Stimulated activated CD8-positive, alpha-beta memory T cell treated with anti-CD3 and anti-CD28 coated beads, Interleukin-4, amount 100 ng/mL, for 4 hours (primary cell): ENCODE measurements at places on chromosomes 6 and 20.

DNA sequence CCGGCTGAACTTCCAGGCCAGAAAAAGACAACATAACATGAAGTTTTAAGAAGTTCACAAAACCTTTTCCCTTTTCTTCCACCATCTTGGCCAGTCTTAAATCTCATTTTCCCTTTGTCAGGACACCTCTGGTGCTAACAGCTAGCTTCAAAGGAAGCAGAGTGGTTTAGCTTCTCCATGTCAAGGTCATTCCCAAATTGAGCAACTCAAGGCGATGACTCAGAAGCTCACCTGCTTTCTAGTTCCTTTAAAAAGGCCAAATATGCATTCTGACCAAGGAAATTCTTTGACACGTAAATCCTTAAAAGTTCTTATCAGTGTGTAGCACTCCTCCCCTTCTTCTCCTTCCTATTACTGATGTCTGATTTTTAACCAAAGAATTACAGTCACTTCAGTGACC lies 69.6 kb upstream of the VGLL2 start:
- DNase-seq = no peak

DNA sequence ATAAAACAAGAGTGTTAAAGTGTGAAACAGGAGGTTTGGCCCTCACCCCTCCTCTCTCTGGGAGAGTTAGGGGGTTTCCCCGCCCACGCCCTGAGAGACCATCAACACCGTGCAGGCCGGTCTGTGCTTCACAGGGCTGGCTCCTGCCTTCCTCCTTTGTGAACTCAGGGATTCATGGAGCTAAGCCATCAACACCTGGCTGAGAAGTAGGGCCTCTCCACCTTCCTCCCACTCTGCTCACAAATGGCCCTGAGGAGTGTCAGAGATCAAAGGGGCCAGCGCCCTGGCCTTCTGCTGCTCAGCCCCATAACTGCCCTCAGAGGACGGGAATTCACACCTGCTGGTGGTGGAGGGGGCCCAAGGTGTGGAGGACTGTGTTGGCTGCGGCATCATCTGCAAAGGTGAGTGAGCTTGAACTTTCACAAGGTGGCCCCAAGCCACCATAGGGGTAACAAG lies 88.6 kb downstream of the PSMB1 start:
- DNase-seq = peak; percentile 27

GRCh38 chr6:135274561-135275293 lies 93.6 kb downstream of the MYB start:
- no peak for DNase-seq

DNA sequence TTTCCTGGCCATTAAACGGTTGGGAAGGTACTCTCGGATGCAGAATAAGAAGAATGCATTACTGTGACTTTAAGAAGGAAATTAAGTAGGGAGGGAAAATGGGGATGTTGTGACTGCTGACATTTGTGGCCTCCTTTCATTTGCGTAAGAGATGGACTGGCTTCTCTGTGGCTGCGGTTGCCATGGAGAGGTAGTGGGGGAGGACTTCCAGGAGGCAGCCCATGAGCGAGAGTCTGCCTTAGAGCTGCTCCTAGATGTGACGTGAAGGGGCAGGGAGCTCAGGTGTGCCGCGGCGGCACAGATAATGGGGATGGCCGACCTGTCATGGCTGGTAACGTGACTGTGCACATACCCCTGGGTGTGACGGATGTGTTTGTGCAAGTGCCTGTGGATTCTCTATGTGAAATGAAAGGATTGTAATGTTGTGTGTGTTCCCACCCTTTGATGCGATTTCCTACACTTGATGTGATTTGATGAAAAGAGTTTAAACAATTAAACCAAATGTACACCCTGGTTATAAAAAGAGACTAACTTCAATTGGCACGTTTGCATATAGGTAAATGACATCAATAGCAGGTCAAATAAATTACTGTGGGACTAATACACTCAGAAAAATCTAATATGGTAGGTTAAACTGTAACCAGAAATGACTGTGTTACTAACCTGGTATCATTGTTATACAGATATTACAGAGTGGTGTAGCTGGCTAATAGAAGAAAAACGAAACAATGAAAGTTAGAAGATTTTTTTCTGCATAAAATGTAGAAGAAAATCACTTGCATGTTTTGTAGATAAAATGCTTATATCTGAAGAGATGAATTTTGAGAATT lies 48.9 kb downstream of the HIVEP1 start:
- peak; percentile 45 for DNase-seq

GRCh38 chr6:21633511-21634109 lies 40.1 kb downstream of the SOX4 start:
- DNase-seq = no peak
